ENCODE measurements at places on chromosomes 12 and 14.
A peak's percentile ranks its signal among the peaks of the same experiment; 100 is the strongest.

DNA sequence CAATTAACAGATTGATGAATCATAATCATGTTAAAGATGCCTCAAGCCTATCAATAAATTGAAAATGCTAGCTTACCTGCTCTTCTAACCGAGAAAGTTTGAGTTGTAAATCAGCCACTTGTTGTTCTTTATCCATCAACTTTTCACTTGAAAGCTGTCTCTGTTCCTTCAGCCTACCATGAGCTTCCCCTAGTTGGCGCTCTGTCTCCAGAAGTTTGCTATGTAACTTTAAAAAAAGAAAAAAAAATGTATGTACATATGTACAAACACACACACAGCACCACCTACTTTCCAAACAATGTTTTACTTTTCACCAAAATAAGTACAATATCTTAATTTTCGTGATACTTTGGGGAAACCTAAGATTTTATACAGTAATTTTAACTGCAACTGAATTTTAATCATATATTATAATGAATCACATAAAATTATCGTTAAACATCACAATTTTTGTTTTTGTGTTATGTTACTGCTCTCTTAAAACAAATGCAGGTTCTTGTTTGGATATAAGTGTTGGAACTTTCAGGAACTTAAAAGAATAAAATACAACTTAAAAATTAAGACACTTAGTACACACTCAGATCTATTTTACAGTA, 101.2 kb downstream of the EEA1 start:
- DNase-seq, result peak; percentile 53

DNA sequence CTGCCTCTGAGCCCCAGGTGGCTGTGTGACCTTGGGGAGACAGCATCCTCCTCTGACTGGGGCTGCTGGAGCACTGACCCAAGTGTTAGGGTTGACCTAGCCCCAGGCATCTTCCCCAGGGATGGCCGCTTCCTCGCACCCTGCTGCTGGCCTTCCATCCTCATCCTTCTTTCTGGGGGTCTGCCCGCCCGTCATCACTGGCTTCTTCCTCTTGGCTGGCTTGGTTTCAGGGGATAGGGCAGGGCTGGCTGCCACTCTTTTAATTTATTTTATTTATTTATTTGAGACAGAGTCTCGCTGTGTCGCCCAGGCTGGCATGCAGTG, 3.5 kb downstream of the TEDC1 start:
- DNase-seq, result no peak

DNA sequence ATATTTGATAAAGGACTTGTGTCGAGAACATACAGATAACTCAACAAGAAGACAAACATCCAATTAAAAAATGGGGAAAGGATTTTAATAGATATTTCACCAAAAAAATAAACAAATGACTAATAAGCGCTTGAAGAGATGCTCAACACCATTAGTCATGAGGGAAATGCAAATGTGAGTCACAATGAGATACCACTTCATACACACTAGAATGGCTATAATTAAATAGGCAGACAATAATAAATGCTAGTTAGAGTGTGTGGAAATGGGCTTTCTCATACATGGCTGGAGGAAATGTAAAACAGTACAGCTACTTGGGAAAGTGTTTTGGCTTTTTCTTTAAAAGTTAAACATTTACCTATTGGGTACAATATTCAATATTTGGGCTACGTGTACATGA, 34.8 kb downstream of the DLK1 start:
- peak; percentile 85 for DNase-seq

- DNase-seq, result no peak
Observed at GRCh38 chr14:101029668-101030290, 126.3 kb upstream of the RTL1 start.

- DNase-seq, result peak; percentile 95
Observed at GRCh38 chr14:31880935-31881334, 196.2 kb upstream of the ARHGAP5 start.

DNA sequence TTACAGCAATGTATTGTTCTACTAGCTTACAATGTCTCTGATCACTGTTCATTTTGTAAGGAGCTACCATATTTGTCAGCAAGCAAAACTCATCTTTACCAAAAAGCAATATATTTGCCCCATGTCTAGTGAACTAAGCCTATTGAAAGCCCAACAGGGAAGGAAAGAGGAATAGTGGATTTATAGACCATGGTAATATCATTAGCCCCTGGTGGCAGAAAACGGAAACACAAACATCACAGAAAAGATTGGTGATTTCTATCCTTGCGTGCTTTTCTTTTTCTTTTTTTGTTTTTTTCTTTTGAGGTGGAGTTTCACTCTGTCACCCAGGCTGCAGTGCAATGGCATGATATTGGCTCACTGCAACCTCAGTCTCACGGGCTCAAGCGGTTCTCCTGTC, 1562.4 kb upstream of the TMEM132C start:
- no peak for DNase-seq

DNA sequence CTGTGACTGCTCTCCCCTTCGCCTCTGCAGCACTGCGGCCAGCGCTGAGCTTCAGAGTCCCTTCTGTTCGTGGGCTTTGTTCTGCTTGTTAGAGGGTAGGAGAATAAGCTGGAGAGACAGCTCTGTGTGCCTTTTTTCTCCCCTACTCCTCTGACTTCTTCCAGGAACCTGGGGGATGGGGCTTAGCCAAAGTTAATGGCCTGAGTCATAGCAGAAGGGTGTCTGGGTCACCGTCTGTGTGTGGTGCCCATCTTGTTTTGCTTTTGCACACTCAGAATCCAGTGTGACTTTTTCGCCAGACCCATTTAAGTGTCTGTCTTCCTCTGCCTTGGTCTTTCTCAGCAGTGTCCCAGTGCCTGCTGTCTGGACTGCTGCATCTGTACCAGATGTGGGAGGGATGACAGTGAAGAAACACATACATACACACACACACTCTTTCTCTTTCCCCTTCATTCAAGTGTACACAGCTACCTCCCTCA, 3.0 kb downstream of the KIF5A start:
- DNase-seq, result peak; percentile 51

DNA sequence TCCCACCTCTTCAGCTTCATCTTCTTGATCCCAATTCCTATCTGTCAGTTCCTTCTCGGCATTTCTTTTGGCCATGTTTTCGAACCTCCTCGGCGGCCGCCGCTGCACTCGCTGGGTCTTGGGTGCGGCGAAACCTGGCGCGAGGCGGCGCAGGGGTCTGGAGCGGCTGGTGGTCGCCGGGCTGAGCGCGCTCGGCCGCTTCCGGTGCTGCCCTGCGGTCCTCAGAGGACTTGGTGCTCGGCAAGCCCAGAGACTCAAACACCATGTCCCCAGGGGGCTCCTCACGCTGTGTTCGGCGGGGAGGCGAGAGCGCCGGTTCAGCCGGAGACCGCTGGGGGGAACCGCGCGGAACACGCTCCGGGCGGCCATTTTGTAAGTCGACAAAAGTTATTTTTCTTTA, 51.8 kb downstream of the PPP1R36 start:
- no peak for DNase-seq

- DNase-seq, result no peak
Observed at GRCh38 chr14:44783901-44784300, 177.8 kb downstream of the KLHL28 start.

DNA sequence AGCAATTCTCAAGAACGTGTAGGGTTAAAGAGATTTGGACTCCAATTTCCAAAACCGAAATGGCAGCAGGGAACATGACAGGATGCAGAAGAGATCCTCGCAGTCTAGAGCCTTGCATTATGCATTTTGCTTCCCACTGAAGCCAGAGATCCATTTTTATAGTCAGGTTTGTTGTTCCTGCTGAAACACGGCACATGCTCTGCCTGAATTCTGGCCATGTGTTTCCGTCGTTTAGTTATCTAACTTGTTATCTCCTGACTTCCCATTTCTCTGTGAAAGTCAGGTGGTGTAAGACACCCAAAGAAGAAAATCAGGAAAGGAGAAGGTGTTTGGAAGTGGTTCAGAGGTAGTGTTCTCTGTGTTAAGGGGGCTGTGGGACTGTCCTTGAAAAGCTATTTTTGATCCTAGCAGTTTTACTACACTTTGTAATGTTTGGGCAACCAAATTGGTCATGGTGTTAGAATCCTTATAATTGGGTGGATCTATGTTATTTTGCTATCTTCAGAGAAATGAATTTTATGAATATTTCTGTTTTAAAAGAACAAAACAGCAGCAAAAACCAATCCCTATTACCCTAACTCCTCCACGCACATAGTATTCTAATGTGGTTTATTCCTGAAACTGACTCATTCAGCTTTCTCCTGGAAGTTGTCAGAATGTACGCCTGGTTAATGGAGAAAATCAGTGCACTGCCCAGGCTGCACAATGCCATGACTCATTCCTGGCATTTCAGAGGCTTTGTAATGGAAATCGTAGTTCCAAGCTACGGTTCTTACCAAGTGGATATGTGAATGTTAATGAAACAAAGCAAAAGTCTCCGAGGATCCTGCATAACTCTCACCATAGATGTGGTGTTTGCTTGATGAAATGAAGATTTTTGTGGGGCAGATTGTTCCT, 110.1 kb downstream of the SAMD4A start:
- DNase-seq, result peak; percentile 97

GRCh38 chr14:64801800-64802199, 77.9 kb downstream of the SPTB start:
- DNase-seq, result peak; percentile 45

- DNase-seq, result no peak
Observed at GRCh38 chr14:67409461-67409860, 2.5 kb downstream of the PLEK2 start.

GRCh38 chr12:109815757-109816617, 17.2 kb downstream of the TRPV4 start:
- no peak for DNase-seq

DNA sequence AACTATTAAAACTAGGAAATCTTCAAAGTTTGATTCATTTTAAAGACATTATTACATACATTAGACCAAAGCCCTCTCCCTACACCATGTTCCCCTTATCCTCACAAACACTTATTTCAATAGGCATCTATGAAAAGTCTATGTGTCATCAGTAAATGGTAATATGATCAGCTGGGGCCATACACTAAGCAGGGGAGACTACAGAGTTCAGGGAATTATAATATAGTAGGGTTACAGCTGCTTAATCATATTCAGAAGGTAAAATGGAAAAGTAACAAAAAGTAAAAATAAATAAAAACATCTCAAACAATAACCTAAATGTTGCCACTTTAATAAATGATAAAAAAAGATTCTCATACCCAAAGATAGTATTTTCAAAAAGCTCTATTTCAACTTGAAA, 29.1 kb downstream of the PAWR start:
- DNase-seq, result peak; percentile 34

DNA sequence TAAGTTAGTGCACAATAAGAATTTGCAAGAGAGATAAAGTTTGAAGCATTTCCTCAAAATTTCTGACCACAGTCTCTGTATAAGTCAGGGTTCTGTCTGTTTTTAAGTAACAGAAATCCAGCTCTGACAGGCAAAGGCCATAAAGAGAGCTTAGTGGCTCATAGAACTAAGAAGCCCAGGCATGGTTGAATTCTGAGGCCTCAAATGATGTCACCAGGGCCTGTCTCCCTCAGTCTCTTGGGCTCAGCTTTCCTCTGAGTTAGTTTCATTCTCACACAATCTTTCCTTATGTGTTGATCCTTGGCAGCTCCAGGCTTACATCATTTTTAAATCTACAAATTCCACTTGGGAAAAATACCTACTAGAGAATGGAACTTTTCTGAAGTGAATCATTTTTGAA, 173.4 kb upstream of the ATP2B1 start:
- peak; percentile 56 for DNase-seq

DNA sequence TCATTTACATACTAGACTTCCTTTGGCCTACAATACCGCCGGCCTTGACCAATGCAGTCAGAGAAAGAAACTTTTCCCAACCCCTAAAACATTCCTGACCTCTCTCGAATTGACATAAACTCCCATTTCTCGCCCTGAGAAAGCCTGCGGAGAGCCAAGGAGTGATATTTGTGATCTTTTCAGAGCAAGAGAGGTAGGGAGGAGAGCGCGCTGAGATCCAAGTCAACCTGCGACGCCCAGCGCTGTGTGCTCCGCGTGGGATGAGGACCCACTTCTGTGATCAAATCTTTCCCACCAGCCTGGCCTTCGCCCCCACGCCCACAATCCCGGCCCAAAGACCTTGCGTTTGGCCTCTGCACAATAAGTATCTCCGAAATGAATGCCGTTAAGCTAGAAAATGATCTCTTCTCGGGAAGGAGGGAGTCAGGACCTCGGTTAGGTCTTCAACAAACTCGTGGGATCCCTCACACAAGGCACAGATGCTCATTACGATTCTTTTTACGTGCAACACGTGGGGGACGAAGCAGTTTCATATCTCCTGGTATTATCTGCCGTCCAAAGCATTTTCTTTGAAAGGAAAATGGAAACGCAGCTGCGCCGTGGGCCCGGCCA, 6.3 kb upstream of the NPAS3 start:
- no peak for DNase-seq

- DNase-seq, result no peak
Observed at GRCh38 chr12:70608184-70608583, 29.0 kb downstream of the PTPRB start.

GRCh38 chr12:79826267-79827128, 108.4 kb downstream of the PPP1R12A start:
- DNase-seq, result no peak

- no peak for DNase-seq
Observed at GRCh38 chr12:5479761-5480160, 47.9 kb downstream of the NTF3 start.

DNA sequence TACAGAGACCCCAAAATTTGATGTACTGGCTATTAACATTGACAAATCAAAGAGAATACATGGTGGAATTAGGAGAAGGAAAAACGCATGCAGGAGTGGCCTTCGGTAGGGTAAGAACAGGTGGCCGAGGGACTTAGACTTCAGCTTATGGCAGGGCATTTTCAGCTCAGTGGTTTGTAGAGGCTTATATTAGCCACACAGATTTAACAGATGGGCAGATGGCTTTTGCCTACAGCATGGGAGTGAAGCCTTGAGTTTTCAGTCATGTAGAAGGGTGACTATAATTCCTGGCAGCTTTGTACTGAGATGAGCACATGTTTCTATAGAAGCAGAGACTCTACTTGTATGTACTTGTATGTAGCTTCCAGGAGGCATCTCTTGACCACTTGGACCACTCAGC, 40.9 kb upstream of the PLEKHA5 start:
- DNase-seq, result no peak

GRCh38 chr14:71687166-71687831, 244.9 kb upstream of the RGS6 start:
- DNase-seq, result peak; percentile 75

- no peak for DNase-seq
Observed at GRCh38 chr14:34356264-34356654, 105.8 kb downstream of the SPTSSA start.

- peak; percentile 24 for DNase-seq
Observed at GRCh38 chr12:14664434-14665023, 31.9 kb downstream of the GUCY2C start.

DNA sequence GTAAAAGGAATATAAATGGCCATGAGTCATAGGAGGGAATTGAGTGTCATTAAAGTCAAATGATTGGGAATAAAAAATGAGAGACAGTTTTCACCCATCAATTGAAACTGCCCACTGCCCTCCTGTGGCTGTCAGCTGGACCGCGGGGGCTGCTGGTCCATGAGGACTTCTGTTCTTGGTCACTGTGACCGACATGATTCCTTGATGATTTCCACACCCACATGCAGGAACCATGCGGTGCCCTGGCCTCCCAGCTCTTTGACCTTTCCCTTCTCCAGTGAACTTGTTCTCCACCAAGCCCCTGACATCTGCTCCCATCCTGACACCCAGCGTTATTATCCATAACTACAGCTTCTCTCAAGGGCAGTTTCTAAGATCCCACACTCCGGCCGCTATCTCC, 48.4 kb downstream of the C12orf75 start:
- no peak for DNase-seq
